Lower lobe of right lung (tissue), 2 donors: ENCODE measurements at places on chromosomes 5 and 9. TPM values are rescaled to one million over a fixed set of nuclear protein-coding genes. Genes with fewer than 3 reads are reported as not detected.

- H3K27me3 ChIP-seq = no peaks in the 10 kb centered on the region
- no peak for DNase-seq
- no peak overlapping the region for H3K4me3 ChIP-seq
Measured at GRCh38 chr5:98787131-98787719, 13.8 kb downstream of the RGMB start.

DNA sequence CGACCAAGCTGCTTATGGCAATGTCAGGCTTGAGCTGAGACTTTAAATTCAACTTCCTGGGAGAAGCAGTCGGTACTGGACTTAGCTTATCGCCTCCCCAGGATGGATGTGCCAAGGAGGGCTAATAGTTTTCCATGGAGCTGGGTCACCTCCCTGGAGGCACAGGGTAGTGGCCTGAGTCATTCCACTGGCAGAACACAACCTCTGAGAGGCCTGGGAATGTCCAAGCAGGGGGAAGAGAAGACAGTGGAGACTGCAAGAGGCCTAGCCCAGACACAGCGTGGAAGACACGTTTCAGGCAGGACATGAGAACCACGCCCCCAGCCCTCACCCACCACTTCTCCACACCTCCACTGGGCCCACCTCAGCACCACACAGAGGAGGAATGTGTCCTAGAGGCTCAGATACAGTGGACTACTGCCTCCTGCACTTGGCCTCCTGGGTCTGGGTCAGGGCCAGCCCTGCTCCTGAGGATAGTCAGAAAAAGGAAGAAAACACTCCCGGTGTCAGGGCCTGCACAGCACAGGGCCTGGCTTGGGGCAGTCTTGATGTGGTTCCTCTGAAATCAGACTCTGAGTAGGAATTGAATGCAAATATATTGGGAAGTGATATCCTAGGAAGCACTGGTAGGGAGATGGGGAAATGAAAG lies 171.8 kb downstream of the FSTL4 start:
- H3K4me3 ChIP-seq = no peak overlapping the region
- H3K27me3 ChIP-seq = no peaks in the 10 kb centered on the region
- H3K36me3 ChIP-seq = no peaks in the 10 kb centered on the region
- H3K4me1 ChIP-seq = no peaks in the 10 kb centered on the region
- H3K27ac ChIP-seq = no peak overlapping the region
- no peak for DNase-seq

GRCh38 chr9:126611592-126612325 lies 2.0 kb upstream of the LMX1B start:
- H3K27ac ChIP-seq = no peak overlapping the region
- H3K36me3 ChIP-seq = no peaks in the 10 kb centered on the region
- peaks cover 37% of the 10 kb centered on the region for H3K4me1 ChIP-seq
- peak; percentile 82 for DNase-seq

DNA sequence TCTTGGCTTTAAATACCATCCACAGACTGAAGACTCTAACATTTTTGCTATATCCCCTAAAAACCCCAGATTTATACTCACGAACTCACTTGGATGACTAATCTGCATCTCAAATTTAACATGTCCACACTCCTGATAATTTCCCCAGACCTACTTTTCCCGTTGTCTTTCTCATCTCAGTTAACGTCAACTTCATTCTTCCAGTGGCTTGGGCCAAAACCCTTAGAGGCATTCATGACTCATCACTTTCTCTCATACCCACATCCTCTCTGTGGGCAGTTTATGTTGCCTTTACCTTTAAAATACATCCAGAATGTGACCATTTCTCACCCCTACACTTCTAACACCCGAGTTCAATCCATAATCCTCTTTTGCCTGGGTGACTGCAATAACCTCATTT lies 96.7 kb downstream of the EDIL3 start:
- H3K4me1 ChIP-seq = no peaks in the 10 kb centered on the region
- H3K27ac ChIP-seq = no peak overlapping the region
- H3K36me3 ChIP-seq = no peaks in the 10 kb centered on the region
- no peaks in the 10 kb centered on the region for H3K27me3 ChIP-seq
- no peak overlapping the region for H3K4me3 ChIP-seq

- no peak overlapping the region for H3K4me3 ChIP-seq
- peak; percentile 89 for DNase-seq
- peaks cover 61% of the 10 kb centered on the region for H3K4me1 ChIP-seq
- H3K27me3 ChIP-seq = no peaks in the 10 kb centered on the region
- peaks cover 13% of the 10 kb centered on the region for H3K36me3 ChIP-seq
Measured at GRCh38 chr5:172904643-172905345, 54.4 kb upstream of the RPL26L1 start.

GRCh38 chr5:79745255-79745654 lies 55.6 kb downstream of the CMYA5 start:
- H3K27me3 ChIP-seq = no peaks in the 10 kb centered on the region
- no peaks in the 10 kb centered on the region for H3K36me3 ChIP-seq
- no peaks in the 10 kb centered on the region for H3K4me1 ChIP-seq
- H3K27ac ChIP-seq = no peak overlapping the region
- no peak for DNase-seq

GRCh38 chr9:93682155-93682968 lies 106.0 kb downstream of the PHF2 start:
- peak; percentile 67 for DNase-seq
- no peaks in the 10 kb centered on the region for H3K4me1 ChIP-seq
- H3K4me3 ChIP-seq = no peak overlapping the region
- H3K27ac ChIP-seq = no peak overlapping the region

DNA sequence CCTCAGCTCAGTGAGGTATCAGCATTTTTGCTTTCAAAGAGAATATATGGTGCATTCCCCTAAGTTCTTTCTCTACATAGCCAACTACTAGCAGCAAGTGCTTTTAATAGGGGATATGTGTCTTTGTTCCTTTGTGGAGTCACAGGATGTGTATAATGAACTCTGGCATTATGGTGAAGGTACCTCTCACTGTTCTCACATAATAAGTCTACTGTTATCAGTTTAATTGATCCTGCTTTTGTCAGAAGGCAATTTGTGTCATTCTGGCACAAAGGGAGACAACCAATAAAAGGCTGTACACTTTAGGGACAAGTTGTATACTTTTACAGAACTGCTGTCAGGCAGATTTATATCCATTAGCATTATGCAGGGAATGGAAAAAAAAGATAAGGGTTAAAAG lies 531.4 kb upstream of the RIOK2 start:
- H3K27ac ChIP-seq = no peak overlapping the region
- H3K4me3 ChIP-seq = no peak overlapping the region
- H3K27me3 ChIP-seq = no peaks in the 10 kb centered on the region
- no peaks in the 10 kb centered on the region for H3K4me1 ChIP-seq
- no peaks in the 10 kb centered on the region for H3K36me3 ChIP-seq

DNA sequence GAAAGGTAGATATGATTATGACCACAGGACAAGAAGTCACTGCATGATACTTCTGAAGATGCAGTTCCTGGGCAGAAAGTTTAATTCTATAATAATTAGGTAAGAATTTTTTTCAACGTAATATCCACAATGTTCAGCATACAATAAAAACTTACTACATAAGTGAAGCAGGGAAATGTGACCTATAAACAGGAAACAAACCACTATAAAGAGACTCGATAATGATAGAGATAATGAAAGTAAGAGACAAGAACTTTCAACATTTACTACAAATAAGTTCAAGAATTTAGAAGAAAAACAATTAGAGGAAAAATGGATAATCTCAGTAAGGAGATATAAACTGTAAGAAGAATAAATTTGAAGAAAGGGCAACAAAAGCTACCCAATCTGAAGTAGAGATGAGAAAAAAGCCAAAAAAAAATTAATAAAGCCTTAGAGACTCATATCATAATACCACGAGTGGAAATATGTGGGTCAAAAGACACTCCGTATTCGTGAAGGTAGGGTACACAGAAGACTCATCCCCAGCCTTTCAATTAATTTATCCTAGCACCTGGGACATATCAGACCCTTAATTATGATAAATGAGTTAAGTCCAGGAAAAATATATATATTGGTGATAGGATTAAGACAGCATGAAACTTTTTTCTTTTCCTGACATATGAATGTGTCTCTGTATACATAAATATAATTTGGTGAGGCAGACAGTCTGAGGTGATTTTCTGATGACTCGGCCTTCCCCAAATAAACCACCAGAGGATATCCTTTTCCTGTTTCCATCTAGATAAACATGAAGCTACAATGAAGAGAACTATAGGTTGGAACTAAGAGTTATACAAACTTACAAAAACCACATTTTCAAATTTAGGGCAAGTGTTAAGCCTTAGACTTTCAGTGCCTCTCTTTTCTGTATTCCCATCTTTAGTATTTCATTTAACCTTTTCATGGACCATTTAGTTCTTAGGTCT lies 120.4 kb downstream of the RAPGEF6 start:
- no peak for DNase-seq
- peaks cover 15% of the 10 kb centered on the region for H3K36me3 ChIP-seq
- no peaks in the 10 kb centered on the region for H3K27me3 ChIP-seq
- H3K4me1 ChIP-seq = peaks cover 13% of the 10 kb centered on the region
- H3K27ac ChIP-seq = peak overlapping the region; percentile 33

DNA sequence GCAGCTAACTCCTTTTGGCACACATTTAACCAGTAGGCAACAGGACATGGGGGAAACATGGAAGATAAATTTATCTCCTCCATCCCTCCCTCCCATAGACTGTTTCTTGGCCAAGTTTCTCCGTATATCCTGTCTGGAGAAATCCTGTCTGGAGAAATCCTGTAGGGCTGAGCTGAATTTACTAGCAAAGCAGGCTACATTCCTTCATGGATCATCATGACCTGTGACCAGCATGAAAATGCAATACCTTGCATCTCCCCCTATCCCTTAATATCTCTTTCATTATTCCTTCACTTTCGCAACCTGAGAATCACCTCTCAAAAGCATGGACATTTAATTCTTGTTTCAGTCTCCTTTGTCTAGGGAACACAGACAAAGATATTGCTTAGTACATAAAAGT lies 379.1 kb downstream of the PSAT1 start:
- no peaks in the 10 kb centered on the region for H3K4me1 ChIP-seq
- H3K27me3 ChIP-seq = no peaks in the 10 kb centered on the region
- DNase-seq = no peak
- H3K27ac ChIP-seq = no peak overlapping the region
- no peaks in the 10 kb centered on the region for H3K36me3 ChIP-seq

GRCh38 chr5:120320626-120321025 lies 143.5 kb upstream of the PRR16 start:
- no peak overlapping the region for H3K4me3 ChIP-seq
- H3K36me3 ChIP-seq = no peaks in the 10 kb centered on the region
- H3K4me1 ChIP-seq = no peaks in the 10 kb centered on the region
- DNase-seq = no peak

DNA sequence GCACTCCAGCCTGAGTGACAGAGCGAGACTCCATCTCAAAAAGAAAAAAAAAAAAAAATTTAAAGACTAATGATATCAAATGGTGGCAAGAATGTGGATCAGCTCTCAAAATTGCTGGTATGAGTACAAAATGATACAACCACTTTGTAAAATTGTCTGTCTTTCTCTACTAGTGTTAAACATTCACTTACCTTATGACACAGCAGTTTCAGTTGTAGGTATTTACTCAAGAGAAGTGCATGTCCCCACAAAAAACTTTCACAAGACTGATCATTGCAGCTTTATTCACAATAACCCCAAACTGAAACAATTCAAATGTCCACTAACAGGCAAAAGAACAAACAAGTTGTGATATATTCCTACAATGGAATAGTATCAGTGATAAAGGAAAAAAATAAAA lies 14.7 kb upstream of the CETN3 start:
- DNase-seq = no peak
- H3K4me3 ChIP-seq = no peak overlapping the region
- H3K4me1 ChIP-seq = no peaks in the 10 kb centered on the region
- no peak overlapping the region for H3K27ac ChIP-seq

DNA sequence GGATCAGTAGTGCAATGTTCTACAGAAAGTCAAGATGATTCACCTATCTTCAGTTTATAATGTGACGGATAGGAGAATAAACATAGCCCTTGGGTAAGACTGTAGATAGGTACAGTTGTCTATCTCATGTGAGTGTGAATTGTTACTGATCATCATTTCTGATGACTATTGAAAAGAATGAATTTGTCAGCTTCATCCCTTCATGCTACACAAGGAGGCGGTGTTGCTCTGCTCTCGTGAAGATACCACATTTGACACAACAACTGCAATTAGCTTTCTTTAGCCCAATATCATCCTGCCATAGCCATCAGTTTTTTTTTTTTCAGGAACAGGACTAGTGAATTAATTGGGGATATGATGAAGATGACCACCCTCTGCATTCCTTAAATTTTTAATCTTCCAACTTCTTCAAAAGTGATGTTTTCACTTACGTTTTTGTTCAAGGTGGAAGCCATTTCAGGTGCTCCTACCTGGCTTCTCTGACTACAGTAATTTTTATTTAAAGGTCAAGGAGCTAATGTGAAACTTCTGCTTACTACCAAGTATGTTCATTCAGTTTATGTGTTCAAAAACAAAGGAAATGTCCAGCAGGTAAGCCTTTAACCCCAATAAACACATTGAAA lies 152.9 kb upstream of the MOCS2 start:
- no peak overlapping the region for H3K27ac ChIP-seq
- H3K27me3 ChIP-seq = no peaks in the 10 kb centered on the region
- H3K4me3 ChIP-seq = no peak overlapping the region
- DNase-seq = no peak
- H3K36me3 ChIP-seq = no peaks in the 10 kb centered on the region

GRCh38 chr9:105357937-105358336 lies 89.9 kb upstream of the FSD1L start:
- no peaks in the 10 kb centered on the region for H3K4me1 ChIP-seq
- no peak overlapping the region for H3K27ac ChIP-seq
- H3K4me3 ChIP-seq = no peak overlapping the region
- H3K27me3 ChIP-seq = no peaks in the 10 kb centered on the region
- H3K36me3 ChIP-seq = peaks cover 25% of the 10 kb centered on the region
- DNase-seq = no peak

- no peak for DNase-seq
- no peak overlapping the region for H3K27ac ChIP-seq
- no peak overlapping the region for H3K4me3 ChIP-seq
- H3K4me1 ChIP-seq = no peaks in the 10 kb centered on the region
Measured at GRCh38 chr5:31231177-31231838, 37.8 kb downstream of the CDH6 start.

DNA sequence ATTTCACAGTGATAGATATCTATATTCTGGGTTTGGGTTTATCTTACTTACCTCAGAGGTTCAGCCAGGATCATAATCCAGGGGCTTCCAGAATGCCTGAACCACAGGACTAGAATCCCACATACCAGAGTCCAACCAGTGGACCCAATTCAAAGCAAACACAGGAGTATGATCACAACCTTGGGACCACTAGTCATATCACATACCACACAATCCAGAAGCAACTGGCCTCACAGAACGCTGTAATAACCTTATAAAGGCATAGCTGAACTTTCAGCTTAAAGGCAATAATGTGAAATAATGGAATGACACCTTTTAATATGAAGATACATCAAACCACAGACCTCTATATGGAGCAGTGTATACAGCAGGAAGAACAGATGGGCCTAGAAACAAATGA lies 25.3 kb downstream of the RAPGEF6 start:
- DNase-seq = no peak
- no peak overlapping the region for H3K27ac ChIP-seq
- no peaks in the 10 kb centered on the region for H3K27me3 ChIP-seq
- H3K4me3 ChIP-seq = no peak overlapping the region

The NR5A1 gene
- total RNA-seq = not detected

The OR1K1 gene
- not detected for total RNA-seq

The SOX30 gene
- not detected for total RNA-seq

The SLC6A7 gene
- total RNA-seq = not detected

The ACOT12 gene
- not detected for total RNA-seq
